ENCODE measurements at places on chromosomes 4 and X.

- DNase-seq, result peak; percentile 0
Observed at GRCh38 chrX:40008791-40009461, 88.8 kb downstream of the BCOR start.

- DNase-seq, result no peak
Observed at GRCh38 chrX:56268888-56269287, 36.7 kb downstream of the KLF8 start.

DNA sequence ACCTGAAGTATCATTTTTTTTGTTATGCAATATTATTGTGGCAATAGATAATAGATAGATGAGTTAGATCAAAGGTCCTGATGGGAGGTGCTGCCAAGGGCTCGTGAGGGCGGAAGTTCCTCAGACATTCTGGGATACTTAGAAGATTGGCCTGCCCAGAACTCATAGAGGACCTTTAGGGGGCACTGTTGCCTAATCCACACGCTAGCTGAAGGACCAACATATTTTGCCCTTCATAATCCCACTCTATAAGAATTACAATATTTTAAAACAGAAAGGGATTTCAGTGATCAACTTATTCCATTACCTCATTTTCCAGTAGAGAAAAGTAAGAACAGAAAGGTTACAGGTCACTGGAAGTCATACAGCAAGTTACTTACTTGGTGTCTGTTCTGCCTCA, 22.9 kb upstream of the COX7B2 start:
- peak; percentile 42 for DNase-seq

DNA sequence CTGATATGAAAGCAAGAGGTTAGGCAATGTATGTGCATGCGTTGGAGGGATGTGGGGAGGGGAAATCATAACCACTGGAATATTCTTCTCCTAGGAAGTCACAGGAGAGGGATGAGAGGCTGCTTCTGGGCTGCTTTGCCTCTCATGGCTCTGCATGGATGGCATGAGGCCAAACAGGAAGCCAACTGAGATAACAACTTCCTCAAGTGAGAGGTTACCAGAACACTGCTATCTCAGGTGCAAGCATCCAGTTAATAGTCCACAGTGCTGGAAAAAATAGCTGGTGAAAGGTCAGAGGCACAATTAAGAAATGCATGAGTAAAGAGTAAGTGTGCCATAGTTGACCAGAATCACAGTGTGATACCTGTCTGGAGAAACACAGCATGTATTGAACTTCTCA, 113.3 kb downstream of the ELOVL6 start:
- no peak for DNase-seq

- peak; percentile 1 for DNase-seq
Observed at GRCh38 chrX:8179656-8180055, 8.6 kb upstream of the VCX2 start.
